Hematopoietic multipotent progenitor cell treated with erythropoietin and hydrocortisone succinate and interleukin-3 and kit ligand, for 15 days (in vitro differentiated cells): ENCODE measurements at places on chromosomes 16 and 17.
A peak's percentile ranks its signal among the peaks of the same experiment; 100 is the strongest.

DNA sequence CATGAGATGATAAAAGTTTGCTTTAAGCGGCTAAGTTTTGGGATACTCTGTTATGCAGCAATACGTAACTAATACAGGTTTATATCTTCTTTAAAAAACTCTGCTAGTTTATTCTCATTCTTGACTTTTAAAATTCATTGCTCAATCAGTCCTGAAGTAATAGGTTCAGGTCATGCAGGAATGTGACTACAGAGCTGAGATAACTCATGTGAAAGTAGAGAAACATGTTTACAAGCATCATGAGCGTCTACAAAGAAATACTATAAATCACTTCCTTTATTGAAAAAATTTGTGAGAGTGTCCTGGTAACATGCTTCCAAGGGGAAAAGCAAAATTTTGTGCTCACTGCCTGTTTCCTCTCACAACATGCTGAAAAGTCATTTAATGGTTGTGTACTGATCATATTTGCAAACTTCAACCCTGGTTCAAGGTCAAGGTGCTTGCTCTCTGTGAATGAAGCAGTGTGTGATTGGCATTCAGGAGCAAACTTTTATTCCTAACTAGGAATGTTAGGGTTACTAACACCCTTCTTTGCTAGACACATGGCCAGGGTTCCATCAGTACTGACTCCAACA is 12.5 kb upstream of the TMIGD1 start:
- DNase-seq, result no peak

- no peak for DNase-seq
Observed at GRCh38 chr16:4087990-4088577, 28.2 kb downstream of the ADCY9 start.

DNA sequence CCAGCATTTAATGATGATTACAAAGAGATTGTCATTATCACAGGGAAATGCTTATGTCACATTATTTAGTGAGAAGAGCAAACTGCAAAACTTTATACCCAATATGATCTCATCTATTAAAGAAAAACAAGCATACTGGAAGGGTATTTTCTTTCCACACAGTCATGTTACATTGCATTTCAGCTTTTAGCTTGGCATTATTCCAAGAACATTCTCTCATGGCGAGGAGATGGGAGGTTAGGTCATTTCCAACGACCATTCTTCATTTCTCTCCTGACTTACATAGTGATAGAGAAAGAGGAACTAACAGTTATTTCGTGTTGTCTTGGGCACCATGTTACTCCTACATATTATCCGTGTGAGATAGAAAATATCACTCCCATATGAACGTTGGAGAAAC is 309.4 kb upstream of the XYLT1 start:
- DNase-seq, result no peak

GRCh38 chr17:44345454-44346026 is 438 bp downstream of the GRN start:
- DNase-seq, result peak; percentile 57

DNA sequence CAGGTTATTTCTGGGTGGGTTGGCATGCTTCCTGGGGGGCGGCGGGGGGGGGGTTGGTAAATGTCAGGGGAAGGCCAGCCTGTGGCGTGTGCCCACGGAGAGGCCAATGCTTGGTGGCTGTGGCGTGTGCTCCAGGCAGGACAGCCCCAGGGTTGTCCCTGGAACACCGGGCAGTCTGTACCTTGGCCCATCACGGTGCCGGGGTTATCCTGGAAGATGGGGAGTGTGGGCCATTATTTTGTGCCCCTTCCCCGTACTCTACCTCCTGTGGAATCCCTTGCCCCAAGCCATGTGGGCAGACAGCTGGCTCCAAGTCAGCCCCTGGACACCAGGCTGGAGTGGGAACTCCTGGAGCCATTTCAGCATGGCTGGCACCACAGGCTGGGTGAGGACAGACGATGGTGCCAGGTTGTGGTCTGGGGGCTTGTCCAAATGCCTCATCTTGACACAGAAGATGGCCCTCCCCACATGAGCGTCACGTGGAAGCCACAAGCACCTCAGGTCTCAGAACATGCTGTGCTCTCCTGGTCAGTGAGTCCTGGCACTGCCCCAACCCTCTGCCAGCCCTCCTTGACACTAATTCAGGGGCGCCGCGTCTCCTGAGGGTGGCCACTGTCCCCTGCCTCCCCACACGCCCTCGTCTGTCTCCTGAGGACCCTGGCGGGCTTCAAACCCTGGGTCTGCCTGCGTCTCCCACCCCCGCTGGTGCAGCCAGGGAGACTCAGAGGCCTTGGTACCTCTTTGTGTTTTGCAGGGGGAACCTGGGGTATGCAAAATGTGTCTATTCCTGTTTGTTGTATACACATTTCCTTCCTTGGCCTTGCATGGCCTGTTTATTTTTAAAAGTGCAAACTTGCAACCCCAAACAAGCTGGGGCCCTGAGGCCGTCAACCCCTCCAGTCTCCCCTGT is 4.3 kb downstream of the SLC16A3 start:
- DNase-seq, result no peak

GRCh38 chr16:53369921-53370320 is 64.3 kb upstream of the RBL2 start:
- DNase-seq, result no peak

GRCh38 chr17:3447625-3448024 is 14.0 kb upstream of the OR1E2 start:
- no peak for DNase-seq

- no peak for DNase-seq
Observed at GRCh38 chr17:923633-924032, 55.9 kb downstream of the NXN start.

DNA sequence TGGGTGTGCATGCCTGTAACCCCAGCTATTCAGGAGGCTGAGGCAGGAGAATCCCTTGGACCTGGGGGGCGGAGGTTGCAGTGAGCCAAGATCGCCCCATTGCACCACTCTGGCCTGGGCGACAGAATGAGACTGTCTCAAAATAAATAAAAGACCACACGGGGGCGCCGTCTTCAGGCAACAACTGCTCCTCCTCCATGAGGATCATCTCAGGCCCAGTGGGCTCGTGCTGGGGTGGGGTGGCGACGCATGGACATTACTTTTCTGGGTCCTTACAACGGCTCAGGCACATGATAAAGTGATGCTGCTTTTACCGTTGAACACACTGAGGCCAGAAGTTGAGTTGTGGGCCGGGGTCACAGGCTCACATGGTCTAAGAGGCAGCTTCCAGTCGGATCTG is 56.2 kb downstream of the PRMT7 start:
- peak; percentile 26 for DNase-seq

DNA sequence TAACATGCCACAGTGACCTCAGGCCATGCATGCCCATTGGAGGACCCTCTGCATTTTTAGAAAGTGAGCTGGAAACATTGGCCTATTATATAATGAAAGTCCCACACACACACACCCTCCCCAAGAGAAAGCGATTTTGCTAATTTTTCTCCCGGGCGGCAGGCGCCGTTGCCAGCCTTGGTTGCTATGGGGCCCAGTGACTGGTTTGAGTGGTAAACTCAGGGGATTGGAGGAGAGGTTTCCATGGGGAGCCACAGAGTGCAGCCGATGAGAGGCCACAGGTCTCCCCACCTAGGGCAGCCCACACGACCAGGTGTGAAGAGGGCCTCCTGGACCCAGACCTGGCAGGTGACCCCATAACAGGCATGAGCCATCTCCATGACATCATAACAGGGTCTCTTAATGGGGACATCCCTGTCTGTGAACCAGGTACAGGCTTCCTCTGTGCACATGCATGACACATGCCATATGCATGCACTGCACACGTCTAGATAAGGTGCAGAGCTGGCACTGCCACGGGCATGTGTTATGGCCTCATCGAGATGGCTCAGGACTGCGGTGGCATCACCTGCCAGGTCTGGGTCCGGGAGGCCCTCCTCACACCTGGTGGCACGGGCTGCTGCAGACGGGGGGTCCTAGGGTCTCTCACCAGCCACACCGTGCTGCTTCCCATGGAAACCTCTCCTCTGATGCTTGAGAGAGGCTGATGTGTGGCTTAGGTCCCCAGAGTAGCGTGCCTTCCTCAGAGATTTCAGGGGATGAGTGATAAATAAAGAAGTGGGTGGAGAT is 144.1 kb downstream of the RBFOX3 start:
- DNase-seq, result no peak

GRCh38 chr16:7979448-7980132 is 610.7 kb downstream of the TMEM114 start:
- DNase-seq, result no peak

- no peak for DNase-seq
Observed at GRCh38 chr17:80107231-80108021, 6.0 kb downstream of the GAA start.

GRCh38 chr17:33233811-33234177 is 59.3 kb downstream of the ASIC2 start:
- no peak for DNase-seq
